Fibroblast of gingiva (primary cell): ENCODE measurements at places on chromosomes 1 and 21.

- DNase-seq: no peak
These were observed 172.4 kb downstream of the PSMG1 start for GRCh38 chr21:39010629-39011404.

GRCh38 chr1:220410611-220411010 lies 117.3 kb upstream of the MARK1 start:
- no peak for DNase-seq

GRCh38 chr1:237877631-237878030 lies 13.1 kb downstream of the ZP4 start:
- no peak for DNase-seq

- DNase-seq: no peak
These were observed 34.1 kb downstream of the NFIA start for GRCh38 chr1:61116421-61116820.

- DNase-seq: no peak
These were observed 138.2 kb upstream of the SPAG17 start for GRCh38 chr1:118323246-118323645.

GRCh38 chr1:85244271-85245061 lies 15.0 kb downstream of the C1orf52 start:
- no peak for DNase-seq

GRCh38 chr1:222275729-222276465 lies 272.0 kb downstream of the HHIPL2 start:
- DNase-seq: no peak

GRCh38 chr1:231862611-231863010 lies 236.0 kb downstream of the DISC1 start:
- DNase-seq: no peak

DNA sequence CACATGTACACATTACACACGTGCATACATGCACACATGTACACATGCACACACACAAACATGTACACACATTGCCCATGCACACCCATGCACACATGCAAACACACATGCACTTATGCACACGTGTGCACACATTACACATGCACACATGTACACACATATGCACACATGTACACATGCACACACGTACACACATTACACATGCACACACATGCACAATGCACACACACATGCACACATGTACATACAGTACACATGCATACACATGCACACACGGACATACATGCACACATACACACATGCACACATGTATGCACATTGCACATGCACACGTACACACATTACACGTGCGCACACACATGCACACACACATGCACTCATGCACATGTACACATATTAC lies 95.3 kb upstream of the TTC34 start:
- peak; percentile 7 for DNase-seq

- peak; percentile 63 for DNase-seq
These were observed 6.3 kb downstream of the RABGAP1L start for GRCh38 chr1:174165471-174166137.

- no peak for DNase-seq
These were observed 141.7 kb downstream of the PBX1 start for GRCh38 chr1:164700683-164701082.

DNA sequence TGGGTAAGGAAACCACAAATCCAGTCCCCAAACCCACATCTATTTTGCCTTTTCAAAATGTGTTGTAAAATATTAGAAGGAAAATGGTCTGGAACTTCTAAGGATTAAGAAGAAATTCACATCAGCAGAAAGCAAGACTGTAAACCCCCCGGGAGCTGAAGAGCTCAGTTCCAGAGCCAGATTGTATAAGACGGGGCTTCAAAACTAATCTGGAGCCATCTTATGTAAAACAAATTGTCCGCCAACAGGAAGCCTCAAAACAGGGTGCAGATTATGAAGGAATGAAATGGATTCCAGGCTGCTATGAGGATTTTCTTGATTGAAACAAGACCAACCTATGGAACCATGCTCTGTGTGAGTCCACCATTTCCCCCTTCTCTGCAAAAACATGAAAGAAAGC lies 25.1 kb upstream of the HUNK start:
- DNase-seq: no peak

DNA sequence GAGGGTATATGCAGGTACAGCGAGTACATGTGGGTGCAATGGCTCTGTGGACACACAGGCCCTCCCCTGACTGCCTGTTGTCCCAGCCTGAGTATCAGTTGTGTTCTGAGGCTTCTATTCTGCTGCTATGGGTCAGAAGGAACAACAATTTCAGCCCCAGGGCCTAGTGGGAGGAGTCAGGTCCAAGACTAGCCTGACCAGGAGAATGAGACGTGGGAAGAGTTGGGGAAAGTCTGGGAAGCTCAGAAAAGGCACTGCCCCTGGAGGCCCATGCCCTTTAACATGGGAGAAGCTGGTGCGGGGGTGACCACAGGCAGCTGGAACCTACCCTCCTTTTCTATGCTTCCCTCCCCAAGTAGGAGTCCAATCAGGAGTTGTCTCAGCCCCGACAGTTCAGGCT lies 7.7 kb downstream of the IGSF8 start:
- DNase-seq: no peak

- no peak for DNase-seq
These were observed 26.6 kb upstream of the TMEM61 start for GRCh38 chr1:54953846-54954245.

DNA sequence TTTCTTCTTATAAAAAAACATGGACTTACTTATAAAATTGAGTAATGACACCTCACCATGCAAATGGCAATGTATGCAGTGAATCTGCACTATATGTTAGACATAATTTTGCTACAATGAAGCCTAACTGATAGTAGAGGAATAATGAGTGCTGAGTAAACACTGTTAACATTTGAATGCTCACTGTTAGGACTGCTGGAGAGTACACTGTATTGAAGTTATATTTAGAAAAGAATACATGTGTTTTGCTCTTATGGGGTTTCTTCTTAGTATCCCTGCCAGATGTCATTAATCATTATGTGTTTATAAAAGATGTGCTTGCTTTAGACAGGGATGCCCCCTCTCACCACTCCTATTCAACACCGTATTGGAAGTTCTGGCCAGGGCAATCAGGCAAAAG lies 111.1 kb upstream of the ZP4 start:
- DNase-seq: no peak

GRCh38 chr1:203624341-203624712 lies 2.3 kb upstream of the ATP2B4 start:
- no peak for DNase-seq

DNA sequence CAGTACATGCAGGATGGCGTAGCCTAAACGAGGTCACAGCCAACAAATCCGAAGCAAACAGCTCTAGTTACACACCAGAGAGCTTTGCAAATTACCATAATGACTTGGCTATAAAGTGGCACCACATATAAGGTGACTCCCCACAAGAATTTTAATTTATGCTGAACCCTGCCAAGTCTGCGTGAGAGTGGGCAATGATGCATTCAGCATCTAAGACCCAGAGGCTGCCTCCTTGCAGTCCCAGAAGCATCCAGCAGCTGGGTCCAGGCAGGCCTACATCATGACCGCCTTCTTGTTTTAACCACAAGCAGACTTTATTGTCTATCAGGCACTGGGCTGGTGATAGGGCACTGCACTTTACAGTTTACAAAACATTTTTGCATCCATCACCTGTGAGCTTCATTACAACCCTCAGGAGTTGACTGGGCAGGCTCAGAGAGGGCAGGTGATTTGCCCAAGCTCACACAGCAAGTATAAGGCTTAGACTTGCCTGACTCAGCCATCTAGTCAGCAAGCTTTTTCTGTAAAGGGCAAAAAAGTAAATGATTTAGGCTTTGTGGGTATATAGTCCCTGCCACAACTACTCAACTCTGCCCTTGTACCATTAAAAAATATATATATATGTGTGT lies 134.6 kb downstream of the GLIS1 start:
- no peak for DNase-seq

GRCh38 chr1:77375990-77376389 lies 94.2 kb downstream of the AK5 start:
- DNase-seq: no peak

GRCh38 chr1:162367073-162367472 lies 9.6 kb downstream of the SPATA46 start:
- DNase-seq: no peak

GRCh38 chr1:220772846-220773245 lies 13.9 kb upstream of the MTARC1 start:
- no peak for DNase-seq

DNA sequence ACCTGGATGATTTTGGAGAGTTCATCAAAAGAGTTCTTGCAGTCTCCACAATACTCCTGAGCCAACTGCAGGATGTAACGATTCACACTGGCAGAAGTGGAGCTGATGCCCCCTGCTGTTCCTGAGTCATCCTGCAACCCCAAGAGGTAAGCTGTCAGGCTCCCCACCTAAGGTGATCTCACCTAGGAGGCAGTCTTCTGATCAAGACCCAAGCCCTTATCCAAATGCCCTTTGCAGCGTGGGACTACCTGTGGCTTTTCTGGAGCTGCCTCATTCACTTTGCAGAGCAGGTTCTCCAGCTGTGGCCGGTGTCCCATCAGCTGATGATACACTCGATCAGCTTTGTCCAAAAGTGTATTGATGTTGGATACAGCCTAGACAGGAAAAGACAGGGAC lies 96.4 kb downstream of the UBR4 start:
- DNase-seq: no peak

- no peak for DNase-seq
These were observed 2.7 kb upstream of the NPHP4 start for GRCh38 chr1:5994713-5995621.

DNA sequence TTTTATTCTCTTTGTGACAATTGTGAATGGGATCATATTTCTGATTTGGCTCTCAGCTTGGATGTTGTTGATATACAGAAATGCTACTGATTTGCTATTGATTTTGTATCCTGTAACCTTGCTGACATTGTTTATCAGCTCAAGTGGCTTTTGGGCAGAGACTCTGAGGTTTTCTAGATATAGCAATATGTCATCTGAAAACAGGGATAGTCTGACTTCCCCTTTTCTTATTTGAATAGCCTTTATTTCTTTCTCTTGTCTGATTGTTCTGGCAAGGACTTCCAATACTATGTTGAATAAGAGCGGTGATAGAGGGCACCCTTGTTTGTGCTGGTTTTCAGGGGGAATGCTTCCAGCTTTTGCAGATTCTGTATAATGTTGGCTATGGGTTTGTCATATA lies 150.8 kb downstream of the FASLG start:
- DNase-seq: no peak

DNA sequence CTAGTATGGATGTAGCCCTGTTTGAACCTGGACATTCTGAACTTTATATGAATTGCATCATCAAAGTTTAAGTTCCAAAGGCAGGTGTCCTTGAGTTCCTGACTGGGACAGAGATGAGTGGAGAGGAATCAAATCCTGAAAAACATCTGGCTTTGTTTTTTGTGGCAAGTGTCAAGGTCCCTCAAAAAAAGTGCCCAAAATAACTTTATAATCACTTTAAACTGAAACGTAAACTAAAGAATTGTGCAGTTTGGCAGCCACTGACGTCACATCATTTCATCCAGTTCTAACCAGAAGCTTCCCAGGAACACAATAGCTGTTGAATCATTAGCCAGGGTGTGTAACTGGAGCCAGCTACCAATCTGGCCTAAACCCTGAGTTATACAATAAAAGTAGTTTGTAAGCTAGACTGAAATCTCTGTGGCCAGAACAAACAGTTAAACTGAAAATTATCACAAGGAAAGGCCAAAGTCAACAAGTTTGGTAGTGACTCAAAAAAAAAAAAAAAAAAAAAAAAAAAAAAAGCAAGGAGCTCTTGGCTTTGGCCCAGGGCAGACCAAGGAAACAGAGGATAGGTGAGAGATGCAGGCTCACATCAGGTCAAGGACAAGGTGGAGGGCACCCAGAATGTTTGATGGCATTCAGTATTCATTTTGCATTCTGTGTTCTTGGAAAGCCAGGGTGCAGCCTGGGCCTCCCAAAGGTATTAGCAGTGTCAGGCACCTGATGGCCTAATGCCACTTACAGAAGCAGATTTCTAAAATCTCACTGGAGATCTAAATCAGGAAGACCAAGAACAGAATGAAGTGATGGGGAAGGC lies 74.3 kb downstream of the TNFSF18 start:
- peak; percentile 87 for DNase-seq

- DNase-seq: no peak
These were observed 202.3 kb upstream of the GALNT2 start for GRCh38 chr1:229864686-229865230.

DNA sequence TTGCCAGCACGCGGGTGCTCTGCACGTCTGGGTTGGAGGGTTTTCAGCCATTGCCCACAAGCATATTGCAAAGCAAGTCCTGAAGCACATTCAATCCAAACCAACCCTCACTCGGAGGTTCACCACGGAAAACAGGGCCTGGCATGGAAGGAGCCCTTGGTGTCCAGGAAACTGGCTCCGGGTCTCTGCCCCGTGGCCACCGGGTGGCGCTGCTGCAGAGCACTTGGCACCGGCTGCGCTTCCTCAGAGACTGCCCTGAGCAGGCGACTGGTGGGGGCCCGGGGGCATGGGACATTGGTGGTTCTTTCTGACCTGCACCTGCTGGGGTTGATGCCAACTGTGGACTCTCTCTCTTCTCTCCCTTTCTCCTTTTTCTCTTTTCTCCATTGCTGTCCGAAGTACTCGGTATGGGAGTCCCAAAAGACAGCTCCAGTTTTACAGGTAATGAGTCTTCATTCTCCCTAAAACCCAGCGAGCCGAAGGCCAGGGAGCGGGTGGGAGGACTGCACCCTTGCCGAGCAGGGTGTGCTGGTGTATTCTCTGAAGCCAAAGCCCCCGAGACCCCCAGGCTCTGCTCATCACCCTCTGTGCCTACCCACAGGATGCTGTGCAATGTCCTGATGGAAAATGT lies 4.1 kb upstream of the KCNAB2 start:
- no peak for DNase-seq

GRCh38 chr21:39840373-39841097 lies 26.7 kb upstream of the PCP4 start:
- no peak for DNase-seq

GRCh38 chr1:111956155-111956771 lies 33.2 kb downstream of the KCND3 start:
- no peak for DNase-seq

DNA sequence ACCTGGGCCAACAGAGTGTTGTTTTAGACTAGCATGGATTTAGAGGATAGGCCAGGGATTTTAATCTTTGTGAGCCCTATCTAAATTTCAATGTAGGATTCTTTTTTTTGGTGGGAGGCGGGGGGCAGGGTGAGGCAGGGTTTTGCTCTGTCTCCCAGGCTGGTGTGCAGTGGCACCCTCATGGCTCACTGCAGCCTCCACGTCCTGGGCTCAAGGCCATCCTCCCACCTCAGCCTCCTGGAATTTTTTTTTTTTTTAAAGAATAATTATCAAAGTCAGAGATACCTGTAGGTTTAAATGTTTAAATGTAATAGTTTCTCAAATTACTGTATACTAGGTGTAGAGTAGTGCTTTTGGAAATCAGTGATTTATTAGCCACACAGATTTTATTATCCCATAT lies 3.4 kb upstream of the MPC2 start:
- no peak for DNase-seq

GRCh38 chr1:117009132-117009531 lies 7.6 kb downstream of the CD101 start:
- peak; percentile 18 for DNase-seq

DNA sequence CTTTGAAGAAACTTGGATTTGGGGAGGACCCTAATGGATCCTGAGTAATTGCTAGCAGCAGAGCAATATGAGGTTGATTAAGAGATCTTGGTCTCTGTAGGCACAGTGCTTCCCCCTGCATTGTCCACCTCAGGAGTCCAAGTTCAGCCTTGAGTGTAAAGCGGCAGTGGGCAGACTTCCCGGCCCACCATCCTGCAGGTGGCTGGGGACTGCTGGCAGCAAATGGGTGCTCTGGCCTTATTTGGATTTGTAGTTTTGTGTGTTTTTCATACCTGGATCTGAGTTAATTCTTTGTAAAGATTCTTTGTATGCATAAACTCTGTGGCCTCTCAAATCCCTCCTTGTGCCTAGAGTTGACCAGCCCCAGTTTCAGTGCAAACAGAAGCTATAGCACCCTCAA lies 7.6 kb downstream of the BARHL2 start:
- DNase-seq: no peak

- DNase-seq: no peak
These were observed at the start of gene KRTAP20-4 for GRCh38 chr21:30620522-30620921. Gene KRTAP20-4, plus strand, starts transcription at chr21:30620627.
